ENCODE measurements at places on chromosomes 7 and 10. TPM values are rescaled to one million over a fixed set of nuclear protein-coding genes. Genes with fewer than 3 reads are reported as not detected.

Gene ARL4A
- total RNA-seq, result 27.9 TPM

Gene GHRHR
- total RNA-seq, result not detected

Gene SEM1
- total RNA-seq, result 33.3 TPM

Gene EPHB6
- total RNA-seq, result 17.6 TPM

Gene CTNNA3
- 21.2 TPM for total RNA-seq

Gene FEZF1
- total RNA-seq, result not detected

Gene GPR26
- not detected for total RNA-seq

Gene AGR3
- 1.1 TPM for total RNA-seq

Gene NXPH1
- total RNA-seq, result 0.23 TPM

Gene CALML5
- total RNA-seq, result not detected

Gene PCGF5
- total RNA-seq, result 36.0 TPM

Gene FGL2
- total RNA-seq, result 97.6 TPM

Gene RGR
- 1.6 TPM for total RNA-seq

Gene RBP3
- total RNA-seq, result not detected

Gene LLCFC1
- not detected for total RNA-seq

Gene HECW1
- total RNA-seq, result 9.2 TPM

Gene UPK3B
- total RNA-seq, result 1.6 TPM

Gene EVX1
- not detected for total RNA-seq

Gene SPAM1
- total RNA-seq, result not detected

Gene ODAD2
- total RNA-seq, result 0.35 TPM

Measured in metanephros (tissue), 2 donors.